Right atrium auricular region (tissue), 2 donors: ENCODE measurements at places on chromosomes 7 and 10. TPM values are rescaled to one million over a fixed set of nuclear protein-coding genes. Genes with fewer than 3 reads are reported as not detected.

- DNase-seq = peak; percentile 89
Measured at GRCh38 chr10:104254493-104255310, at the start of gene GSTO1. Gene GSTO1, plus strand, starts transcription at chr10:104254892. Its CDS starts 37 bp downstream, at chr10:104254929.

GRCh38 chr10:372566-372965, 237.3 kb downstream of the ZMYND11 start:
- no peak for DNase-seq

GRCh38 chr7:35261476-35262285, 7.8 kb upstream of the TBX20 start:
- DNase-seq = no peak

LIPK gene
- total RNA-seq = not detected

HYAL4 gene
- total RNA-seq = 0.28 TPM

PLA2G12B gene
- total RNA-seq = 0.90 TPM
